Lower lobe of right lung (tissue), 2 donors: ENCODE measurements at places on chromosomes 2 and 18.
A peak's percentile ranks its signal among the peaks of the same experiment; 100 is the strongest.

- no peak for DNase-seq
These were observed 298.2 kb downstream of the CNTNAP5 start for GRCh38 chr2:124323321-124323720.

DNA sequence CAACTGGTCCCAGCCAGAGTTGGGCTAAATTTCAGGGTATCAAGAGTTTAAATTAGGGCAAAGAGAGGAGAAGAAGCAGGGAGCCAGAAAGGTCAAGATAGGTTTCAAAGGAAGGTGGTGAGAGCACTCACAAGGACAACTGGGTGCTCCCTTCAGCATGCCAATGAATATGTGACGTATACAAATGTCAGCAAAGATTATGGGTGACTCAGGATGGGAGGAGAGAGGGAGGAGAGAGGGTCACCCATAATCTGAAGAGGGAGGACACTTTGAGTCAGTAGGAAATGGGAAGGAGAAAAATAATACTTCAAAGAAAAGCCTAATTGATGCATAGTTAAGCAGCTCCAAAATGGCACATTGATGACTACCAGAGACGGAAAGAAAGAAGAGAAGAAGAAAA is 53.1 kb upstream of the ABCA12 start:
- DNase-seq: no peak

- no peak for DNase-seq
These were observed 1.5 kb downstream of the PELI1 start for GRCh38 chr2:64142741-64143168.

- DNase-seq: no peak
These were observed 4.7 kb upstream of the TEX261 start for GRCh38 chr2:70999362-70999761.

- peak; percentile 36 for DNase-seq
These were observed 77.9 kb downstream of the EIPR1 start for GRCh38 chr2:3299703-3300102.

GRCh38 chr2:143258126-143258892 is 129.1 kb downstream of the ARHGAP15 start:
- DNase-seq: no peak

DNA sequence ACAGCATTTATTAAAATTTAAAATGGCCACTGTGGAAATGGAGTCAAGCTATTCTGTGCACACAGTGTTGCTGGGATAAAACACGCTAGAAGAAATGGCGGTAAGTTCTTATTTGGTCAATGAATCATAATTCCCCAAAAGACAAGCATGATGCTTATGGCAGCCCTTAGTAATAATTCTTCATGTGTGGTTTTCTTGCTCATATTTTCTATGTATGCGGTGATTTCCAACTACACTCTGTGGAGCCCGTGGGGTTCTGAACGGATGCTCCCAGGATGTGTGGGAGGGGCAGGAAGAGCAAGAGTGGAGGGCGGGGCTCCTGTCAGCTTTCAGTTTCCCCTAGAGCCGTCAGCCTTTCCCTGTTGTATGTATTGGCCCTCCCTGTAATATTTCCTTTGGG is 91.7 kb upstream of the RMDN2 start:
- DNase-seq: no peak

GRCh38 chr2:39313575-39313974 is 69.8 kb upstream of the CDKL4 start:
- no peak for DNase-seq

DNA sequence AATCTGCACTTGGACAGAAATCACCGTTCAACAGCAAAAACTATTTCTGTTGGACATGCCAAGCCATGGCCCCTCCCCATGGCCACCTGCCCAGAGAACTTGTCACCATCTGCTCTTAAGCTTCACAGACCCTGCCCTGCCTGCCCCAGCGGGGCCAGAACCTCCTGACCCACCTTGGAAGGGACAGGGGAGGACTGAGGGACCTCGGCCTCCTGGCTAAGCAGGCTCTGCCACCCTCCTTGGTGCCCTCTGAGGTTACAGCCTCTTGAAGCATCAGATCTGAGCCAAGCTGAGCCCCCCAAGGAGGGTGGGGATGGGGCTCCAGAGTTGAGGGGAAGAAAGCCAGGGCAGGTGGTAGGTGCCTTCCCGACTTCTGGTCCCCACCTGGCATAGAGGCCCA is 6.5 kb downstream of the TEX261 start:
- no peak for DNase-seq

- no peak for DNase-seq
These were observed 164.4 kb downstream of the DDX1 start for GRCh38 chr2:15756011-15756550.

- no peak for DNase-seq
These were observed 5.0 kb downstream of the OSBPL6 start for GRCh38 chr2:178199334-178199733.

DNA sequence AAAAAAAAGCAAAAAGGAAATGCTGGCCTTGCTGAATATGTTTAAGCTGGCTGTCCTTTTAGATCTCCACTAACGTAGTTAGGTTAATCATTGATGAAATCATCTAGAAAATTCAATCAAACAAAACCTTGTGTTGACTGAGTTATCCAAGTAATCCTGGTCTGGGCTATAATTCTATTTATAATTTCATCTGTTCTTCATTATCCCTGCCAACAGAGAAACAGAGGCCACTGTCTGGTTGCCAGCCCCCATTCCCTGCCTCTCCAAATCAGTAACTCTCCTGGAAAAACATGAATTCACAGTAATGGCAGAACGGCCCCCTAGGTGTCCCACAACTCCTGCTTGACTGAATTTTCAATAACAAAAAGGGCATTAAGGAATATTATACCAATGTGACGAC is 24.6 kb downstream of the DOCK10 start:
- DNase-seq: no peak

DNA sequence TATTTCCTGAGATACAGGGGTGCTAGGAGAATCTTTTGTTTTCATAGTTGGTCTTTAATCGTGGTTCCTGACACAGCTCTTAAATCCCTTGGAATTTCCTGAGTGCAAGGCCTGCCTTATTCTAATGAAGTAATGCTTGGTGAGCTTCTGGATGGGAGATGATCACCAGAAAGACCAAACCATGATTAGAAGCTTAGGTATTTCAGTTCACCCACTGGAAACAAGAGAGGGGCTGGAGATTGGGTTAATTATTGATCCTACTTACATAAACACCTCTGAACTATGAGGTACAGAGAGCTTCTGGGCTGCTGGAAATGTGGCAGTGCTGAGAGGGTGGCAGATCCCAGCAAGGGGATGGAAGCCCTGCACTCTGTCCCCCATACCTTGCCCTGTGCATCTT is 406.8 kb downstream of the THSD7B start:
- no peak for DNase-seq

DNA sequence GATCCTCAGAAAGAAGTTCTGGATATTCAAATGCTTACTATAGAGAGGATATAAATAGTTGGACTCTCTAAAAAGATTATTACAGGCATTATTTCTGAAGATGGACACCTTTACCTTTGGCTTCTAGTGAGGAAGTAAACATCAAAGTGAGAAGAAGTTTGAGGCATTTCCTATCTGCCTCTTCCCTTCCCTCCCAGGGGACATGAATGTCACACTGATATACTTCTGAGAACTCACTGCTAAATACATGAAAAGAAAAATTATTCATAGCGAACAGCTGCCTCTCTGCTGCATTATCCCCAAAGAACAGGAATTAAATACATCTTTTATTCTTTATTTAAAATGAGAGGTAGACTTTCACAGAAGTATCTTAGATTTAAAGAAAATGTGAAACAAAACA is 63.6 kb upstream of the PGAP1 start:
- DNase-seq: no peak

DNA sequence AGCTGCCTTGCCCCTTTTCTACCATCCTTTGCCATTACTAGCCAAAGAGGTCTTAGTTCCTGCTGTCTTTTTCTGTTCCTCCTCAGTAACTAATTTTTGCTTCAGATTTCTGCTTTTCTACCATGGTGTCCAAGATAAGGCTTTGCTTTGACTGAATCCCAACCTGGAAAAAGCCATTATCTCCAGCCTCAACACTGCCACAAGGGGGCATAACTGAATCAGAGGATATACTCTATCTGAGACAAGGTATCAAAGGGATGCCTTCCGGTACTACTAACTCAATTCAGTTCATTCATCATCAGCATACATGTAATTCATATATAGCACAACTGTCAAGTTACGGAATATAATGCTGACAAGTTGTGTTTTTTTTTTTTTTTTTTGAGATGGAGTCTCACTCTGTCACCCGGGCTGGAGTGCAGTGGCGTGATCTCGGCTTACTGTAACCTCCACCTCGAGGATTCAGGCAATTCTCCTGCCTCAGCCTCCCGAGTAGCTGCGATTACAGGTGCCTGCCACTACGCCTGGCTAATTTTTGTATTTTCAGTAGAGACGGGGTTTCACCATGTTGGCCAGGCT is 11.4 kb downstream of the OSGEPL1 start:
- no peak for DNase-seq

DNA sequence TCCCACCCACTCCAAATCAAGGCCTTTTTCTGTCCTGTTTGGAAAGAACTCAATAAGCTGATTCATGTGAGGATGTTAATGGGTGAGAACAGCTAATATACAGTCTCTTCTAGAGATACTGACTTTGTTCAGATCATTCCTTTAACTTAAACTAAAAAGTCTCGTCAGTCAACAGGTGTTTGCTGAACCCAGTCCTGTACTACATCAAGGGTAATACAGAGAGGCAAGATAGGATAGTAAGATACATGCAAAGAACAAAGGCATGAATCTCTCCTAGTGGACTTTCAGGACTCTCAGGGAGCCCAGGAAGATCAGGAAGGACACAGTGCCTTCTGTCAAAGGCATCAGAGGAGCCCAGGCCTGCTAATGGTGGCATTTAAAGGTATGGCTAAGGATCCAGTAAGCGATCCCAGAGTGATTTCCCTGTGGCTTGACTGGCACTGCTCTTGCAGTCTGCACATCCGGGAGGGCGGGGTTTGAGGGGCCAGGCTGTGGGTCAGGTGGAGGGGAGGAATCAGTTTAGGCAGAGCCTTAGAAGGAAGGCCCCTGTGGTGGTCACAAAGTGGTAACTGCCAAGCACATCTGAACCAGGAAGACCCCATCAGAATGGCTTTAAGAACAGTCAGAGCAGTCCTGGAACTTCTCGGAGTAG is 54.0 kb downstream of the EPAS1 start:
- DNase-seq: no peak

GRCh38 chr18:8536922-8537321 is 72.3 kb upstream of the RAB12 start:
- no peak for DNase-seq

DNA sequence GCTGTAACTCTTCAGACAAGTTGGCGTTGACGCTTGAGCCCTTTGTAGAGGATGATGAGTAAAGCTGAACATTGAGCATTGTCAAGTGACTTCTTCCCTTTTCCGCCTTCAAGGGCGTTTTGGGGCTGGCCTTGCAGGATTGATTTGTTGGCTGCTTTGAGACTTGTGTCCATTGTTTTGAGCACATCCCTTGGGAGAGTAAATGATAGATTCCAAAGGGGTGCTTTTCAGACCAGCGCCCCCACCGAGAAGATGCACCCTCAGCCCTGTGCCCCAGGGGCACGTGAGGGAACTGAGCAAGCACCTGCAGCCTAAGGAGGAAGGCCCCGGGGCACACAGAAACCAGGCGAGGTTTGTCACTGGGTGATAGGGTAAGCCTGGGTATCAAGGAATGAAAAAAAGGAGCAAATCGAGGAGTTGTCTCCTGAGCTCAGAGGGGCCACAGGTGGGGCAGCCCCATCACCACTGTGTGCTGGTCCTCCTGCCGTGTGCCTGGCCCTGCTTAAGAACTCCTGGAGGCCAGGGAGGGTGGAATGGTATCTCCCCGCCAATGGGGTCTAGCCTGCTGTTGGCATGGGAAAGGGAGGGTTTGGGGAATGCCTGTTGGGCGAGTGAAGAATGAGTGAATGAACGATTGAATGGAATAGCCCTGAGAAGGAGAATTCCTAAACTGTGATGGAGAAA is 64.0 kb downstream of the RAB31 start:
- no peak for DNase-seq

DNA sequence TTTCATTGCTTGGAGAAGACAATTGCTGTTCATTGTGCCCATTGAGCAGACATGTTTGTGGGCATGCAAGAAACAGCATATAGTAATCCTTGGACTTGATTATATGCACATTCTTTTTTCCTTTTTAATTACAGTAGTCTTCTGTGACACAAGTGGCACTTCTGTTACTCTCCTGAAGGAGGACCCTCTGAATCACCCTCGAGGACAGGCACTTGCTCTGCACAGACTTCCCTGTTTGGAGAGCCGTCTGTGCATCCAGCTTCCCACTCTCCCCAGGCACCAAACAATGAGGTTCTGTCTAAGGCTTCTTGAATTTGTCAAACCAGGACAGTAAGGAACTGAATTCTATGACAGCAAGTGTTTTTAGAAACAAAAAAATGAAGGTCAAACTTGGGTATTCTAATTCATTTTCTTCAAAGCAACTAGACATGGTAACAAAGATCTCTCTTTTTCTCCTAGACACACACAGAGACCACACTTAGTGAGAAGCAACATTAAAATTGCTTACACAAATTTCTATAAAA is 844.6 kb upstream of the ID2 start:
- DNase-seq: no peak

DNA sequence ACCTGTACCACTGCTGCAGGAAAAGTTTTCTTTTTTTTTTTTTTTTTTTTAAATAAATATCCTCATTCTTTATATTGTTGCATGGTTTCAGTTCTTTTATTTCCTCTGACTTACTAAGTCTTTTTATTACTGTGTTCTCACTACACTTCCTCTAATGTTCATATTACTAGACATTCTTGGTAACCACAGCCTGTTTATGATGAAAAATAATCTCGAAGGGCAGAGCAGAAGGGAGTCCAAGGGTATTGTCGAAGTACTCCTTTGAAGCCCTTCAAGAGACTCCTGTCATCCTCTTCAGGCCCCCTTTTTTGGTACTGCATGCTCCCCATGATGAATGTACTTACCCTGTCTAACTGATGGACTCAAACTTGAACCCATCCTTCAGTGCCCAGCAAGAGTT is 61.2 kb downstream of the RND3 start:
- no peak for DNase-seq

GRCh38 chr2:30298302-30298701 is 67.0 kb downstream of the LBH start:
- DNase-seq: no peak

DNA sequence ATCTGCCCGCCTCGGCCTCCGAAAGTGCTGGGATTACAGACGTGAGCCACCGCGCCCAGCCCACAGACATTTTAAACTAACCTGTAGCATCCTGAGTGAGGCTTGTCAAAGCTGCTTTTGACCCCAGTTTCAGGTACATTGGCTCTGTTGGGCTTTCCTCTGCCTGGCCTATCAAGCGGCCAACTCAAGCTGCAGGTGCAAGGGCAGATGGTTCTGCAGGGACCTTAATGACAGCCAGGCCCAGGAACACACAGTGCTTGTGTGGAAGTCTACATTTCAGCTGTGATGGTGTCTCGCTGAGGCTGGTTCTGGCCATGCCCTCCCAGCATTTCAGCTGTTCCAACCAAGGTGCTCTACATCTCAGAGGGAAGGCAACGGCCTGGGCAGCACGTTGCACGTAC is 18.4 kb downstream of the INPP4A start:
- DNase-seq: no peak

- DNase-seq: no peak
These were observed 190.6 kb downstream of the TPGS2 start for GRCh38 chr18:36638224-36638623.

- no peak for DNase-seq
These were observed 30.1 kb downstream of the IGFBP5 start for GRCh38 chr2:216665242-216665641.

- no peak for DNase-seq
These were observed 95.1 kb downstream of the SPTBN1 start for GRCh38 chr2:54551123-54551756.

- no peak for DNase-seq
These were observed 131.6 kb upstream of the OTX1 start for GRCh38 chr2:62919041-62919440.
